Erythroblast (primary cell): ENCODE measurements at places on chromosomes 16 and 17.

DNA sequence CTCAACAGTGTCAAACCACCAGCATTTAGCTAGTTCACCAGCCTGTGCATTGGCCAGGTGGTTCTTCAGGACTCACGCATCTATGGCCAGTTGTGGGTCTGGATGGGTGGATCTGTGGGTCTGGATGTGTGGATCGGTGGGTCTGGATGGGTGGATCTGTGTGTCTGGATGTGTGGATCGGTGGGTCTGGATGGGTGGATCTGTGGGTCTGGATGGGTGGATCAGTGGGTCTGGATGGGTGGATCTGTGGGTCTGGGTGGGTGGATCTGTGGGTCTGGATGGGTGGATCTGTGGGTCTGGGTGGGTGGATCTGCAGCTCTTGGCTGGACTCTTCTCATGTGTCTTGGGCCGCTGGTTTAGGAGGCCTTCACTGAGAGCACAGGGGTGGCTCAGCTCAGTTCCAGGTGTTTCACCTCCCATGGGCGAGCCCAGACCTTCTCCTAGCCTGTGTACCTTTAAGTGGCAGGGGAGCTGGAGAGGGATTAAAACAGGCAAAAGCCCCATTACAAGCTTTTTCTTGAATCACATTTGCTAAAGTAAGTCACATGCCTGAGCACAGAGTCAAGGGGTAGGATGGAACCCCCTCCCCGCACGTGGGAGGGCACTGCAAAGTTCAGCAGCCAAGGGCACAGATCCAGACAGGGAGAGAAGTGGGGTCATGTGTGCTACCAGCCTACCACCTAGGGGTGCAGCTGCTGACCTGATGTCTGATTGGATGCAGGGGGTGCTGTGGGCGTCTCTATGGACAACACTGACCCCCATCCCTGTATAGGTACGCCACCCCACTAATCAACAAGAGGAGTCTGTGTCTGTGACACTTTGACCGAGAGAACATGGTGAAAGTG is 3.4 kb upstream of the NUBP1 start:
- DNase-seq = no peak

- no peak for DNase-seq
Observed at GRCh38 chr17:50830994-50831393, 4.4 kb upstream of the WFIKKN2 start.

DNA sequence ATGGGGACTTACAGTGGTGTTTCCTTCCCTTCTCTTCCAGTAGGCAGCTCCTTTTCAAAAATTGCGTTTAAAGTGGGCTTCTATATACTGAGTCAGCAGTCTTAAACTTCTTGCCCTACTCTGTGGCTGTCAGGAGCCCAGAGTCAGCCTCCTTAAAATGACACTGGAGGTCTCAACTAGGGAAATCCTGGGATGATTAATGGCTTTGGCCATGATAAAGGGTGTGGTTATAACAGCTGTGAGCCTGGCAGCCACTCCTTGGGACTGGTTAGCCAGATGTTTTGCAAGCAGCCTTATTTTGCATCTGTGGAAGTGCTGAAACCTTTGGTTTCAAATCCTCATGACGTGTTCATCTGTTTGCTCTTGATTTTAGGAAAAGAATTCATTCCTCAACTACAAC is 25.0 kb downstream of the TAC4 start:
- peak; percentile 42 for DNase-seq

- DNase-seq = peak; percentile 80
Observed at GRCh38 chr17:48636177-48637018, 10.2 kb upstream of the HOXB9 start.

- peak; percentile 59 for DNase-seq
Observed at GRCh38 chr17:60971515-60972369, 294.1 kb downstream of the BCAS3 start.

DNA sequence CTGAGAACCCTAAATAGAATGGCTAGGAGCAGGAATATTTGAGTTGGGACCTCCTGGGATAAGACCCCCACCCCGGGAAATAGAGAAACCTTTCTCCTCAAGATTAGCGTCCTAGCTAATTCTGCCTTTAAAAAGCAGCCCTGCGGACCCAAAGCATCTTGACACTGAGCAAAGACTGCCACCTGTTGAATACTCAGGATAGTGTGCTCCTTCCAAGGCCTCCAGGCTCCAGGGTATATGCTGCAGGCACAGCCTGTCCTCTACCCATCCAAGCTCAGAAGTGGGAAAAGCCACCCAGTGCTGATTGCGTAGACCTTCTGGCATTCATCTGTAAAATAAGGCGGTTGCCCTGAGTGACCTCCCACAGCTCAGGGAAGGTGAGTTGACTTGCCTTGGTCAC is 456.2 kb upstream of the DYNLRB2 start:
- DNase-seq = peak; percentile 1

- peak; percentile 37 for DNase-seq
Observed at GRCh38 chr17:50423553-50424159, 2.4 kb upstream of the ACSF2 start.

GRCh38 chr16:4763791-4764190 is 3.2 kb downstream of the ZNF500 start:
- DNase-seq = no peak

- DNase-seq = peak; percentile 92
Observed at GRCh38 chr17:40340880-40341807, 23.4 kb downstream of the GJD3 start.

- no peak for DNase-seq
Observed at GRCh38 chr17:50207315-50207714, 5.9 kb upstream of the COL1A1 start.

- no peak for DNase-seq
Observed at GRCh38 chr16:4837733-4838501, 9.2 kb downstream of the GLYR1 start.

DNA sequence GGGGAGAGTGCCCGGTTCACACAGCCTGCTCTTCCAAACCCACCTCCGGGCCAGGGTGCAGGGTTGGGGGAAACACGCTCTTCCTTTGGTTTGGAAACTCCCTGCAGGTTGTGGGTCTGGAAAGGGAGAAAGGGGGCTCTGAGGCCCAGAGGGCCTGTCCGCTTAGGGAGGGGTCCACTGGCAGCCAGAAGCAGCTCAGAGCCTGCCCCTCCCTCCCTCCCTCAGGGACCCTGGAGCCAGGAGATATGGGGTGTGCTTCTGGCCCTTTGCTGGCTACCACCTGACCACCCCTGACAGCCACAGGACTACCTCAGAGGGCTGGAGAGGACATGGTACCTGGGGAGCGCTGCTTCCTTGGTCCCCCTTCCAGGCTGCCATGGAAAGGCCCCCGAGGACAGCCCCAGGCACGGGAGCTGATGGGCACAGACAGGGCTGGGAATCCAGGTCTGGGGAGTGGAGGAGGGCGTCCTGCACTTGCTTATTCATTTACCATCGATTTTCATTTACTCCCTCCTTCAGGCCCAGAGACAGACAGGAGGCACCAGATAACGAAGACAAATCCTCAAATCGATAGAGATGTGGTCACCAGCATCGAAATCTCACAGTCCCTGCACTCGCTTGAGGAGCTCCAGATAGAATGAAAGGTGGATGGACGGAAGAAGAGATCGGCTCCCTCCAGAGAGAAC is 48.4 kb upstream of the DOC2B start:
- DNase-seq = no peak

DNA sequence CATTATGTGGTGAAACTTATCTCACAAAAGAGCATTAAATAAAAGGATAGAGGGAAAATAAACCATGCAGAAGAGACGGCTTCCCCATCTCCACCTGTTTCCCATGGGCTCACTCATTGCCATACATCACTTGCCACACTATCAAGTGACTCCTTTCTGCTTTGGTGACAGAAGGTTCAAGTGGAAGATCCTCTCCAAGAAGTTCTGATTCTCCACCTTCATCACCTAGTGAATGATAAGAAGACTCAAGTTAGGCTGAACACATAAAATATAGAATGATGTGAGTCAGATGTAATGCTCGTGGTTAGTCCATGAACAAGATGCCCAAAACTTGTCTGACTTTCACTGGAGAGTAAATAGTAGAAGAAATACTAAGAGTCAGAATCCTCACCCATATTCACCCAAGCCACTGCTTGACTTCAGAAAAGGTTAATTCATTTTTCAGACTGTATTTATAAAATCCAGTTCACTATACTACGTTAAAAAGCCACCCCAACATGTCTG is 100.1 kb upstream of the TOB1 start:
- no peak for DNase-seq

DNA sequence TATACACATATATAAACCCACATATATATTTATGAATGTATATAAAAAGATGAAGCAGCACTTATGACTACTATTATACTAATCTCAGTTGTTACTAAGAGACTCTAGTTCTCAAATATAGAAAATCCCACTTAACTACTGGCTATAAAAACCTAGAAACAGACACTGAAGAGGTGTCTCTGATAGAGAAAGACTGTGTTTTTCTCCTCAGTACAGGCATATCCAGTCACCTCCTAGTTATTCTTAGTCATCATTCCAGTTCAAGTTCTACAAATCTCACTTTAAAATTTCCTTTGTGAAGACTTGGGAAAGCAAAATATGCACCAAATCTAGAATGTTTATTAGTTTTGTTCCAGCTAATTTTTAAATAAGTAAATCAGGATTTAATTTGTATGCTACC is 93.9 kb downstream of the STH start:
- no peak for DNase-seq

GRCh38 chr16:76970087-76970744 is 220.8 kb upstream of the MON1B start:
- no peak for DNase-seq

DNA sequence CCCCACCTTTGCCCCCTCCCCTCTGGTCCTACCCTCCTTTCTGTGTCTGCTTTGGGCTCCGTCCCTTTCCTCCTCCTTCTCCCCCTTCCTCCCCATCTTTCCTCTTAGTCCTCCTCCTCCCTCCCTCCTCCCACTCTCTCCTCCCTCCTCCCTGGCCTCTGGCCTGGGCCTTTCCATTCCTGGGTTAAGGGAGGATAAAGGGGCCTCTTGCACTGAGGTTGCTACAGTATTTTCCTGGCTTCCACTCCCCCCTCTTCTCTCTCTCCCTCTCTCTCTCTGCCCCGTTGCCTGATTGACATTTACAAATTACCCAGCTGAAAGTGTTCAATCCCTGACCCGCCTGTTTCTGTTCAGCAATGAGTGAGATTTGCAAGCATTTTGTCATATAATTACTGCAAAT is 44.0 kb downstream of the MRM1 start:
- no peak for DNase-seq

GRCh38 chr16:85026703-85027102 is 892 bp upstream of the KIAA0513 start:
- no peak for DNase-seq

DNA sequence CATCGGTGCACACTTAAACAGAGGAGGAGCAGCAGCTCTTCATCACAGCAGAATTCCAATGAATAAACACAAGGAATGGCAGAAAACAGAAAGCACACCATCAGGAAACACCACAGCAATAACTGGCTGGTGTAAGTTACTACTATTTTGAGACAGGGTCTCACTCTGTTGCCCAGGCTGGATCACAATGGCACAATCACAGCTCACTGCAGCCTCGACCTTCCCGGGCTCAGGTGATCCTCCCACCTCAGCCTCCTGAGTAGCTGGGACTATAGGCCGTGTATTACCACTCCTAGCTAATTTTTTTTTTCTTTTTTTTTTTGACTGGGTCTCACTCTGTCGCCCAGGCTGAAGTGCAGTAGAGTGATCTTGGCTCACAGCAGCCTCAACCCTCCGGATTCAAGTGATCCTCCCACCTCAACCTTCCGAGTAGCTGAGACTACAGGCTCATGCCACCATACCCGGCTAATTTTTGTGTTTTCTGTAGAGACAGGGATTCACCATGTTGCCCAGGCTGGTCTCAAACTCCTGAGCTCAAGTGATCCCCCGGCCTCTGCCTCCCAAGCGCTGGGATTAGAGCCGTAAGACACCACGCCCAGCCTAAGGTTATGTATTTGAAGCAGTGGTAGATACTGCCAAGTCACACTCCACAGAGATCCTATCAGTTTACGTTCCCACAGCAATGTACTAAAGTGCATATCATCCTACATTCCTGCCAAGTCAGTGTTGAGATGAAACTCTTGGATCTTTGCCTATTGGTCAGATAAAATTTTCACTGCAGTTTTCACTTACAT is 20.7 kb downstream of the TRAP1 start:
- peak; percentile 91 for DNase-seq

- peak; percentile 25 for DNase-seq
Observed at GRCh38 chr17:66310528-66311148, 8.2 kb downstream of the PRKCA start.

DNA sequence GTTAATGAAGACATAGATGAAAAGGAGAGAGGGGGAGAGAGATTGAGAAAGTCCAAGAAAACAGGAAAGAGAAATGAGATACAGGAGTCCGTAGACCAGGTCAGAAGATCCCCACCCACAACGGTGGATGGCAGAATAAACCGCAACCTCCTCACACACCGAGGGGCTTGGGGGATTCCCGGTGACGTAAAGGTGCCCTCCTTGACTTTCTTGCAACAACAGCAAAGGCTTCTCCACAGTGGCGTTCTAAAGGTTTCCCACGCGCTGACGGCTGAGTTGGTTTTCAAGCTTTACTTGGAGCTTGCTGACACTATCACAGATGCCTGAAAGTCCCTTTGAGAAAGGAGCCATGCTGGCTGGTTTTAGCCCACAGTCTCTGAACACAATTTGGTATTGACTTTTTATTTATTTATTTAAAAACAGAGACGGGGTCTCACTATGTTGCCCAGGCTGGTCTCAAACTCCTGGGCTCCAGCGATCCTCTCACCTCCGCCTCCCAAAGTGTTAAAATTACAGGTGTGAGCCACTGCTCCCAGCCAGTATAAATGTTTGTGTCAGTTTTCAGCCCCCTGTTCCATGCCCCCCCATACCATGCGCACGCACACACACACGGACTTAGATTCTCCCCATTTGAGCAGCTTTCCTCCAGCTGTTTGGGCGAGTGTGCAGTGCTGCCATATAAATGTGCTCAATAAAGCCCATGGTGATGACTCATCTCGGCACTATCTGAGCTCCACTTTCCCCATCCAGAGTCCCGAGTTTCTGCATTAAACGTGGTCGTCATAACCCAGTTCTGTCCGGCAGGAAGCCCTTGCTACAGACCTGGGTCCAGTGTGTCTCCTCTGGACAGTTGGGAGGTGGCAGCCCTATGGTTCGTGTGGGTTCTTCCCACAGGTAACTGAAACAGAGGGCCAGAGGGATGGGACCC is 33.0 kb upstream of the SEC14L1 start:
- DNase-seq = no peak

- DNase-seq = no peak
Observed at GRCh38 chr16:20291208-20292206, 35.8 kb downstream of the GP2 start.

- DNase-seq = no peak
Observed at GRCh38 chr17:2433696-2434095, 32.8 kb upstream of the MNT start.

- DNase-seq = no peak
Observed at GRCh38 chr16:57953857-57954256, 17.1 kb downstream of the CNGB1 start.

- DNase-seq = peak; percentile 72
Observed at GRCh38 chr16:74813109-74813641, 38.6 kb upstream of the FA2H start.

- peak; percentile 14 for DNase-seq
Observed at GRCh38 chr16:80803339-80804055, 901 bp downstream of the CDYL2 start.

- peak; percentile 47 for DNase-seq
Observed at GRCh38 chr17:83073389-83074063, 5.9 kb upstream of the METRNL start.
